ENCODE measurements at places on chromosomes 5 and 9. TPM values are rescaled to one million over a fixed set of nuclear protein-coding genes. Genes with fewer than 3 reads are reported as not detected.

- H3K27me3 ChIP-seq: no peaks in the 10 kb centered on the region
- no peak overlapping the region for H3K27ac ChIP-seq
- DNase-seq: peak; percentile 87
- H3K36me3 ChIP-seq: peaks cover 23% of the 10 kb centered on the region
- no peaks in the 10 kb centered on the region for H3K4me1 ChIP-seq
Observed at GRCh38 chr9:35051069-35051967, 21.1 kb downstream of the VCP start.

The C9orf153 gene
- 0.12 TPM for total RNA-seq

The PCDHGA3 gene
- 0.90 TPM for total RNA-seq

The GMCL2 gene
- total RNA-seq: 0.07 TPM

The SEC24A gene
- 37.4 TPM for total RNA-seq

The FOXD1 gene
- 0.42 TPM for total RNA-seq

DNA sequence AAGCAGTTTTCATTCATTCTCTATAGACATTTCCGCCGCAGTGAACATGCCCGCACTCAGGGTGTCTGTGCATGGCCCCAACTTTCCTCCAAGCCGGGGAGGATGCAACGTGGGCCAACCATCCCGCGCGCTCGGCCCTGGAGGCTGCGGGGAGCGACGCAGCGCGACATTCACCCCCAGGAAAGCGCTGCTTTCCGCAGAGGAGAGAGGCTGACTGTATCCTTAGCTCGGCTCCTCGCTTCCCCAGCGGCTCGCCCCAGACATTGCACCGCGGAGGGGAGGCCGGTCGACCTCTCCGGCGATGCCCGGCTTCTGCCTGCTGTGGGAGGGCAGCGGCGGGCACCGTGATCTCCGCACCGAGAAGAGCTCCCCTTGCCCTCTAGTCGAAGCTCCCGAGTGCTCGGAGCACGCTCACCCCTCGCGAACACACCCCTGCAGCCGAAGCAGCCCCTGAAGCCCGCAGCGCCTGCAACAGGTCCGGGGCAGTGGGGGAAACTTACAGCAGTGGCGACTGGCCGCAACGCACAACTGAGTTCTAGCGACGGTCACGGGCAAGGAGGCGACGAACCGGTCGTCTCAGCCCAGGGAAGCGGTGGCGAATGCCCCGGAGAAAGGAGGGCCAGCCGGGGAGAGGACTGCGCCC lies 600 bp downstream of the ENC1 start:
- peak; percentile 73 for DNase-seq
- H3K4me3 ChIP-seq: peak overlapping the region; percentile 99
- H3K4me1 ChIP-seq: peaks cover 28% of the 10 kb centered on the region
- H3K27ac ChIP-seq: no peak overlapping the region
- peaks cover 43% of the 10 kb centered on the region for H3K27me3 ChIP-seq

The KLF9 gene
- total RNA-seq: 0.82 TPM

DNA sequence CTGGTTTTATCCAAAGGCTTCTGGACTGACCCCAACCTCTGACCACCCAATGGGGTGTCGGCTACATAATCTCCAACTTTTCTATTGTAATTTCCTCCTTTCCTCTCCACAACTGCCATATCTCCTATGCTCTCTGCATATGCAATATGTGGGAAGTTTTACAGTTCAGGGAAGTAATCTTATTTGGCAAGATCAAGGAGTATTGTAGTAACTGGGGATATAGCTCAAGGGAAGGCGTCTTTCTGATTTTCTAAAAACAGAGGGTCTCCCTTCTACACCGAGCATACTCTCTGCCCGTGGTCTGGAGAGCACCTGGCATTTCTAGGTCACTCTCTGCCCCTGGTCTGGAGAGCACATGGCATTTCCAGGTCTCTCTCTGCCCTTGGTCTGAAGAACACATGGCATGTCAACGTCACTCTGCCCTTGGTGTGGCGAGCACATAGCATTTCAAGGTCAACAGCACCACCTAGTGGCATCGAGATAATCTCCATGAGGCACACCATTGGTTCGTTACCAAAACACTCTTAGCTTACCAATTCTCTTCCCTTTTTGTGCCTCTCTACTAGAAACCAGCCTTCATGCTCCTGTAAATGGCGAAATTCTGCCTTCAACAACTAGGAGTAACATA lies 616.4 kb upstream of the NUDT12 start:
- no peaks in the 10 kb centered on the region for H3K4me1 ChIP-seq
- H3K4me3 ChIP-seq: no peak overlapping the region
- H3K36me3 ChIP-seq: peaks cover 8% of the 10 kb centered on the region
- H3K27me3 ChIP-seq: no peaks in the 10 kb centered on the region
- peak; percentile 82 for DNase-seq
- H3K27ac ChIP-seq: no peak overlapping the region

DNA sequence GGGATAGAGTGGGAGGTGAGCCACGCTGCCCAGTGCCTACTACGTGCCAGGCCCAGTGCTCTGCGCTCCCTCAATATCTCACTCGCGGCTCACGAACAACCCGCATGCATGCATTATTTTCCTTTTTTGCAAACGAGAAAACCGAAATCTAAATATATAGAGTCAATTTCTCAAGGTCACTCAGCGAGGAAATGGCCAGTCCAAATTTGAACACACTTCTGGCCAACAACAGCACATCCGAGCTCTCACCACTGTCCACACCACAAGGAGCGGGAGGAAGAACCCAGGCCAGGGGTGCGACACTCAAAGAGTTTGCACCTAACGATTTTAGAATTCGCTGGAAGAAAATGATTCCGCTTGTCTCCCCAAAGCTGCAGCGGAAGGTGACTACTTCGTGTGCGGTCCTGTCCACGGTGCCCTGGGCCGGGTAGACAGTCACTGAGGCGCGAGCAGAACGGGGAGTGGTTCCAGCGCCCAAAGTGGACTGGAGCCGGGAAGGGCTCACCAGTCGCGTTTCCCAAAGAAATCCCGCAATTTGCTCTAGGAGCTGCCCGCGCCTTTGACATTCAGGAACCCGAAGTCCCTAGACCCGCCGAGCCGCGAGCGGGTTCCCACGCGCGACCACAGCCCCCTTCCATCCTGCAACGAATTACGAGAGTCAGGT lies 1.1 kb upstream of the TLX3 start:
- DNase-seq: no peak
- no peak overlapping the region for H3K27ac ChIP-seq
- H3K4me3 ChIP-seq: peak overlapping the region; percentile 48
- H3K27me3 ChIP-seq: peaks cover 100% of the 10 kb centered on the region

DNA sequence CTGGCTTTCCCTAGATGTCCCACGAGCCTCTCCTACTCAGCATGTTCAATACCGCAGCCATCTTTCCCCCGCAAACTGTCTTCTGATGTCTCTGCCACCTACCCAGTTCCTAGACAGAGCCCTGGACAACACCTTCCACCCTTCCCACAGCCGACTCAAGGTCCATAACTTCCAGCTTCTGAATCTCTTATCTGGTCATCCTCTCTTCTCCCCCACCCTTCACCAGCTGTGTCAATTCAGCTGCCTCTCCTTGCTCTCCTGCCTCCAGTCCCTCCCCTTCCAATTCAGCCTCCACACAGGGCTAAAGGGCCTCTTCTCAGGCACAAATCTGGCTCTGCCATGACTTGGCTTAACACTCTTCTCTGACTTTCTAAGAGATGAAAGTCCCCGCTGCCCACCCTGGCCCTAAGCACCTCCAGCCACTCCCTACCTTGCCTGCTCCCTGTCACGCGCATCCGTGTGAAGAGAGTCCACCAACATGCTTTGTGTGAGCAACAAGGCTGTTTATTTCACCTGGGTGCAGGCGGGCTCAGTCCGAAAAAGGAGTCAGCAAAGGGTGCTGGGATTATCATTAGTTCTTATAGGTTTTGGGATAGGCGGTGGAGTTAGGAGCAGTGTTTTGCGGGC lies 25.2 kb downstream of the AQP7 start:
- H3K27ac ChIP-seq: no peak overlapping the region
- no peaks in the 10 kb centered on the region for H3K27me3 ChIP-seq
- DNase-seq: no peak
- no peaks in the 10 kb centered on the region for H3K36me3 ChIP-seq

GRCh38 chr9:109250771-109251079 lies 70.1 kb downstream of the EPB41L4B start:
- no peak overlapping the region for H3K4me3 ChIP-seq
- no peaks in the 10 kb centered on the region for H3K27me3 ChIP-seq
- peaks cover 17% of the 10 kb centered on the region for H3K4me1 ChIP-seq
- DNase-seq: no peak
- no peak overlapping the region for H3K27ac ChIP-seq

The CARTPT gene
- not detected for total RNA-seq

GRCh38 chr9:85258823-85259370 lies 482.9 kb downstream of the AGTPBP1 start:
- DNase-seq: peak; percentile 84
- no peaks in the 10 kb centered on the region for H3K27me3 ChIP-seq
